ENCODE measurements at places on chromosomes 5 and 9.

DNA sequence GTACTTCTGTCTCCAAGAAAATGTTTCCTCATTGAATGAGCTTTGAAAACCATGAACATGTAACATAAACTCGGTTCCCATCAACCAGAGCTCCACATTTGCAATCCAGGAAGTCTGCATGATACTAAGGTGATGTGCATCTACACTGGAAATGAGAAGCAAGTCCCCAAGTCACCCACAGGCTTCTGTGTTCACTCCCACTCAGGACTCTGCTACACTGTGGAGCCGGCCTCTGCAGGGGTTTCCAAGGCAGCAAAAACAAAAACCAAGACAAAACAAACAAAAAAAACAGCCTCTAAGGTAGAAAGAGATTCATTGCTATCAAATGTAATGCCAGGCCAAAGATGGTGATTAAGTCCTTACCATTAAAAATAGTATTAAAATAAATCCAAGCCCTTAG lies 593.7 kb downstream of the IRX1 start:
- no peak for DNase-seq

DNA sequence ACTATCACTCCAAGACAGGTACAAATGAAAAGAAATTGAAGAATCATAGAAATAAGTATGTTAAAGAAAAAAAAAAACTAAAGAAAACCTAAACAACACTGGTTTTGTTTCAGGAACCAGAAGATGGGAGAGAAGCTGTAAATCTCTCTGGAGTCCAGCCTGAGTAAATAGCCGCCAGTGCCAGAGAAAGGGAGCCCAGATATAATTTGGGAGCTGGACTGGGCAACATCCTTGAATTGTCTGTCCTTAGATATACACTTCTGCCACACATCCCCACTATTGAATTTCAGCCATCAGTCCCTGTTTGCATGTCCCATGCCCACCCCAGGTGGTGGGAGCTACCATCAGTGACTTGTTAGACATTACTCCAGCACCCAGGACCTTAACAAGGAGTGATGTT lies 979.6 kb downstream of the DTWD2 start:
- no peak for DNase-seq

DNA sequence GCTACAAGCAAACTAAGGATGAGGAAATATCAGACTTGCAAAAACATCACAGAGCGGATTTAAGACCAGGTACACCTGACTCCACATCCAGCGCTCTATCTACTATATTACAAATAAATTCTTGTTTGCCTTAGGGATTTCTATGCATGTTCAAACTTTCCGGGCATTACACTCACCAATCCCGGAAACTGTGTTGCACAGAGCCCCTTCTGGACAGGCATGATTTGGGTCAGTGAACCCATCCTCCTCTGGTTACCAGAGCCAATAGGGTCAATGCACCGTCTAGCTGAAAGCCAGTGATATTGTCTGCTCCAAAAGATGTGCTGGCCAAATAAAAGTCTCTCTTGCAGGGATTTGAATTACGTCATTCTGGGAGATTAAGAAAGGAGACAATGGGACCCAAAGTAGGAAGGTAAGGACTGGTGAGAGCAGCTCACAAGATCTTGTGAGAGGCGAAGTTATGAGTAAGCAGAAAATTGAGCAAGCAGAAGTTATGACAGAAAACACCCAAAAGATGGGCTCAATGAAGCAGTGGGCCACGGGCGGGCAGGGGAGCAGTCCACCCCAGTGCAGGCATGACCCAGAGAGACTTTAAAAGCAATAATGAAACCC lies 155.8 kb upstream of the RAI14 start:
- DNase-seq, result no peak

DNA sequence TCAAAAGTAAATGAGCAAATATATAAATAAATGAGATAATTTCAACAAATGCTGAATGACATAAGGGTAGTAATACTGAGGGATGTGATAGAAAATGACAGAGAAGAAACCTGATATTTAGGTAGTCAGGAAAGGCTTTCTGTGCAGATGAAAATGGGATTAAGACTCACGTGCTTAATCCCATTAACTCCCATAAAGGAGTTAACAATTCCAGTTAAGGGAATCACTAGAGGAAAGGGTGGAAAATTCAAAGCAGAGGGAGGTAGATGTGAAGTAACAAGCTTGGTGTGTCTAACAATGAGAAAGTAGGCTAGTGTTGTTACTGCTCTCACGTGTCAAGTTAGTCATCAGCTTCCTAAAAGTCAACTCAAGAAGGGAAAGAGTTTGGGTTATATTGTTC lies 90.5 kb upstream of the TRIM32 start:
- DNase-seq, result no peak

DNA sequence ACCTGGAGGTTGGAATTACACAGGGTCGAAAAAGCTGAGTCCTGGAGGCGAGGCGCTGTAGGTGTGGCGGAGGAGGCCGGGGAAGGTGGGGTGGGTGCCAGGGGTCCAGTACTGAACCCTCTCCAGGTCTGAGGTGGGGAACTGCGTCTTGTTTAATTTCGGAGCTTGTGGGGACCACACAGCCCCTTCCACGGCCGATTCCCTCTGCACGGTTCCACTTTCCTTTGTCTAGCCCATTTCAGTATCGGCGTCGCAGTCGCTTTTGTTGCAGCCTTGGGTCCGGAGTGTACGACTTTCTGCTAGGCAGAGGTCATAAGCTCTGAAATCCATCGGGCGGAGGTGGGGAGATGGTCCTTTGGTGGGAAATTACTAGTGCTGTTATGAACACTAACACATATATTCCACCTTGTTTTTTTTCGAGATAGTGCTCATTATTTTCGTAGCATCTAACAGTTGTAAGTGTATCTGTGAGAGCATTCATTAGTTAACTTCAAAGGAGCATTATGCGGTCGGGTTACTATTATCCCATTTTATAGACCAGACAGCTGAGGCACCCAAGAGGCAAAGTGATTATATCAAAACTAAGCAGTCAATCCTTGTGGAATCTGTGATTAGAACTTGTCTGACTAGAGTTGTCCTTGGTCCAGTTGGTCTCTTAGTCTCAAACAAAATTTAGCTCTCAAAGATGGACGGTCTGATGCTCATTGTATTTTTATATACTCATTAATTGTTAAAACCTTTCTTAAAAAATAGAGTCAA lies 737 bp downstream of the RNF180 start:
- no peak for DNase-seq

DNA sequence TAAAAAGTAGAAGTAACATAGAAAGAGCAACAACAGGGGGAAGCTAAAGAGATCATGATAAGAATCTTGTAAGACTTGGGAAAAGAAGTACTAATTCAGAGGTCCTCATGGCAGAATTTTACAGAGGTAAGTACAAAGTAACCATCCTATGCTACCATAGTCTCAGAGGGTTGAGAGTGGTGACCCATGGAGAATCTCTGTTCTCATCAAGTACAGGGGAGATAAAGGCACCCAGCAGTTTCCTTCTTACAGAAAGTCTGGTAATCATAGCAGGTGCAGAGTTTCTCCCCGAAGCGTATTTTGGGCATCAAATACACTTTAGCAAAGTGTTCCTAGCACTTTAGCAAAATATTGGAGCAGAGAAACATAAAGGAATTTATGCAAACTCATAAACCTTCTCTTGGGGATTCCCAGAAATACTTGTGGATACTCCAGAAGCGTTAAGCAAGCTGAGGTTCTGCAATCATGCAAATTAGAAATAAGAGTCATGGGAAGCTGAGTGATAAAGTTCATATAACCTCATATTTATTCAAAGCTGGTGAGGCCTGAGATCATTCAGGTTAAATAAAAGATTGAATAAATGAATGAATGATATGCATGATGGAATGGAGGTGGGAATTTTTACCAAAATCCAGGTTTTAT lies 101.0 kb upstream of the SMC2 start:
- DNase-seq, result no peak

- no peak for DNase-seq
Measured at GRCh38 chr9:32376285-32376684, 8.2 kb upstream of the ACO1 start.

GRCh38 chr9:93302586-93303257 lies 118.8 kb downstream of the WNK2 start:
- DNase-seq, result no peak

- DNase-seq, result no peak
Measured at GRCh38 chr9:108052431-108053080, 563.0 kb upstream of the KLF4 start.

- DNase-seq, result no peak
Measured at GRCh38 chr5:81553567-81554212, 159.8 kb upstream of the ACOT12 start.

GRCh38 chr9:2907411-2907810 lies 63.5 kb upstream of the PUM3 start:
- DNase-seq, result no peak

GRCh38 chr9:10594482-10594881 lies 18.3 kb downstream of the PTPRD start:
- no peak for DNase-seq

DNA sequence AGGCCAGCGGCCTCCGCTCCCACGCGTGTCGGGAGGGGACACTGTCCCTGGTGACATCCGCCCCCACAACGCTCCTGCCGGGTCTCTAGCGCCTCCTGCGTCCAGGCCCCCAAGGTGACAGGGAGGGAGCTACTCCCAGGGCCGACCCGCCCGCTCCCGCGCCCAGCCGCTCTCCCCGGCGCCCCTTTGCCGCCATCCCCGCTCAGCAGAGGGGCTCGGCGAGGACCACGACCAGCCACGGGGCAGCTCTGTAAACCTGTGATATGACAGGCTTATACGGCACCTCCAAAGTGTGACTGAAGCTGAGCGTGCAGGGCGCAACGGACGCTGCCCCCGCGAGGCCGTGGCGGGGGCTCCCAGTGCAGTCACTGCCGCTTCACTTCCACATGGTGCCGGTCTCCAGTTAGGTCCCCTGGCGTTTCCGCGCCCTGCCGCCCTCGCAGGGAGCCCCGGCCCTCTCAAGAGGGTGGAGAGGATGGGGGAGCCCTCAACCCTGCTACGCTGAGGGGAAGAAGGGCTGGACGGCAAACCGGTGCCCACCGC lies 978 bp upstream of the ADCY2 start:
- no peak for DNase-seq

GRCh38 chr5:14395411-14395810 lies 186.2 kb upstream of the OTULINL start:
- DNase-seq, result no peak

- no peak for DNase-seq
Measured at GRCh38 chr9:17744786-17745185, 165.9 kb downstream of the SH3GL2 start.

DNA sequence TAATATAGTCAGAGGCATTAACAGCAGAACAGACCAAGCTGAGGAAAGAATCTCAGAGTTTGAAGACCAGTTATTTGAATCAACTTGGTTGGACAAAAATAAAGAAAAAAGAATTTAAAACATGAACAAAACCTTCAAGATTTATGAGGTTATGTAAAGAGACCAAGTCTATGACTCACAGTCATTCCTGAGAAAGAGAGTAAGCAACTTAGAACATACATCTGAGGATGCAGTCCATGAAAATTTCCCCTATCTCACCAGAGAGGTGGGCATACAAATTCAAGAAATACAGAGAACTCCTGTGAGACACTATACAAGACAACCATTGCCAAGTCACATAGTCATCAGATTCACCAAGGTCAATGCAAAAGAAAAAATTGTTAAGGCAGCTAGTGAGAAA lies 17.4 kb upstream of the C9orf72 start:
- DNase-seq, result no peak

GRCh38 chr5:68490406-68490805 lies 274.9 kb downstream of the PIK3R1 start:
- DNase-seq, result no peak

DNA sequence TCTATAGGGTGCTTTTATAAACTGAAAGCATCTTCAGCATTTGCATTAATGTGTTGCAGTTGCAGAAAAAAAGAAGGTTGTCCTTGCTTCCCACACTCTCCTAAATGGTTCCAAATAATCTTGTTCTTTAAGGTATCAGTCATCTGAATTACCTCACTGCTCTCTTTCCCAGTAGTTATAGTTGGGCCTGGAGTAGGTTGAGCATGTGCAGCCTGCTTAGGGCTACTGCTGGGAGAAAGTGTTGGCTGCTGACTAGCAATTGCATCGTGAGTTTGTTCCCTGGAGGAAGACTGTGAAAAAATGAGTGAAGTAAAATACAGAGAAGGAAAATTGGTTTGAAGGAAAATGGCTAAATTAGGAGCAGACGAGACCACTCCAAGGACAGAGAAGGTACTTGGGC lies 74.5 kb downstream of the PRR16 start:
- no peak for DNase-seq

GRCh38 chr9:133227242-133227860 lies 18.3 kb upstream of the OBP2B start:
- no peak for DNase-seq

DNA sequence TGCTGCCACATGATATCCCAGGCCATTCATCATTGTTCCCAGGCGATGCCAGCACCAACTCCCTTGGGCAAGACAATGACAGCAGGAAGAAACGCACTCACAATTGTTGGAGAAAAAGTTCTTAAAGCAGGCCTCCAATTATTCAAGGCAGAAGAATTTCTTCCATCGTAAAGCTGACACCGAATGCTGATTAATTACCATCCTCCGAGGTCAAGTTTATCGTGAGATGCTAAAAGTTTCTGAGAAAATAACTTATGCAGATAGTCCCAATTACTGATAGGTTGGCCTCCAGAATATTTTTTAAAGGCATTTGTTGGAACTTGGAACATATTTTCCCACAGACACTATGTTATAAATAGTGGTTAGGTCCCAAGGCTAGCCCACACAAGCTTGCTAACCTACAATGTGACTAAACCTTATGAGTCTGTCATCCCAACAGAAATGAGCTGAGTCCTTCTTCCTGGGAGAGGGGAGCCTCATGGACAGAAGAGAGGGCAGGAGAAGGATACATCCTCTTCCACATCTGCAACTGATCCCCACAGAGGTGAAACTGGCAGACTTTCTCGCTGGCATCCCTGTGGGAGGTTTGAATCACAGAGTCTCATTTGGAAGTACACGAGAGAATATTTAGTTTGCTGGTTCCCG lies 202.4 kb upstream of the TBC1D2 start:
- no peak for DNase-seq

DNA sequence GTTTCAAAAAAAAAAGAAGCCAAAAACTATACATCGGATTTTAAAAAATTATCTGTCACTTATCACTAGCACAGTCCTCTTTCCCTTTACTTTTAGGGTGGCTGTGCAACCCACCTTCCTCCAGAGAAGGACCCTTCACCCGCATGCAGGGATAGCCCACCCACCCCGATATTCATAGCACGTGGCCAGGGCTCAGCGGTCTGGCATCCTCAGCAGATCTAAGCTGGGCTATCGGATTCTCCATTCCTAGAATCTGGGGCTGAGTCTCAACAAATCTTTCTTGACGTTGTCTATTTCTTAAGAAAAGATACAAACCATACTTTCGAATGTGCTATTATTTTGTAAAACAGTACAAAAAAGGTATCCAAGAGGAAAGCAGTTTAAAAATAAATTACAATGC lies 70.9 kb downstream of the MYO10 start:
- no peak for DNase-seq
